ENCODE measurements at places on chromosomes 3 and 15.

DNA sequence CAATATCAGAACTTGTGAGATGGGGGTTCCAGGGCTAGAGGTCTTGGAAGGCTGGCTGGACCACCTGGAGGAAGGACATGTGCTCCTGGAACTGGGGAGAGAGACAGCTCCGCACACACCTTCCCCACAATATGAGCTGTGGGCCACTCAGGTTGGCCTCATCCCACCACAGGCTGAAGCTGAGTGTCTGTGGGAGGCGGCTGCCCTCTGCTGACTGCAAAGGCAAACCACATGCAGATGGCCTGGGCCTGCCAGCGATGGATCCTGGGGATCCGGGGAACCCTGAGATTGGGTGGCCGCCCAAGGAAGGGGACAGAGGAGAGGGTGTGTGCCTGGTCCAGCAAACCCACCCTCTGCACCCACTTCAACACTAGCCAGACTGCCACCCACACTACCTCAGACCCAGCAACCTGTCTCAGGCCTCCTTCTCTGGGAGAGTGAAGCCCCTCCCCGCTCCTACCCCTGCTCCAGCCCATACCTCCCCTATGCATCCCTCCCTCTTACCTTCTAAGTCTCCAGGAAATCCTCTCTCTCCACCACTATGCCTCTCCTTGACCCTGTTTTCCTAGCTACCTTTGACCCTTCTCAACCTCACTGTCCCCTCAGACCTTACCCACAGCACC, 44.8 kb downstream of the CYP11A1 start:
- no peak for DNase-seq

DNA sequence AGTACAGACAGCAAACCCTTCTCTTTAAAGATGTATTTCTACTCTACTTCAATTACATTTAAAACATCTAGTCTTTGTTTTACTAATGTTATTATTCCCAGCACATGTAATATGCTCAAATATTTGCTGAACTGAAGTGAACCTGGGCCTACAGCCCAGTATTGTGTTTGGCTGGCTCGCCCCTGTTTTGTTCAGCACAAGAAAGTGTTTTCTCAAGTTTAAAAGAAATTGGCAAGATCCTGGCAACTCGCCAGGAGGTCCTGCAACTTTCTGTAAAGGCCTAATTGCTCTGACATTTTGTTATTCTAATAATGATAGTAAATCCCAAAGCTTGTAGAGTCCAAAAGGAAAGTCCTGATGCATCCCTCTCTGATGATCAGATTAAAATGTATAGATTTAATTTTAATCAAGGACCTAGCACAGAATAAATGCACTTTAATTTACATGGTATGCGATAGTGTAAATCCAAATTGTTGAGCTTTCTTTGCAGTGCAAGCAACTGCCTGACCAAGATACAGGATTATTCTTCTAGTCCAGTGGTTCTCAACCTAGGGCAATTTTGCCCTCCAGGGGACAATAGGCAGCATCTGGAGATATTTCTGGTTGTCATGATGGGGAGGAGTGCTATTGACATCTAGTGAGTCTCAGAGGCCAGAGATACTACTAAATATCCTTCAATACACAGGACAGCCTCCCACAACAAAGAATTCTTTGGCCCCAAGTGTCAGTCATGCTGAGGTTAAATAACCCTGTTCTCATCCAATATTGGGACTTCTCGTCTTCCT, 35.7 kb upstream of the TMOD3 start:
- DNase-seq, result no peak

GRCh38 chr15:50850003-50850402, 58.5 kb upstream of the AP4E1 start:
- DNase-seq, result no peak

DNA sequence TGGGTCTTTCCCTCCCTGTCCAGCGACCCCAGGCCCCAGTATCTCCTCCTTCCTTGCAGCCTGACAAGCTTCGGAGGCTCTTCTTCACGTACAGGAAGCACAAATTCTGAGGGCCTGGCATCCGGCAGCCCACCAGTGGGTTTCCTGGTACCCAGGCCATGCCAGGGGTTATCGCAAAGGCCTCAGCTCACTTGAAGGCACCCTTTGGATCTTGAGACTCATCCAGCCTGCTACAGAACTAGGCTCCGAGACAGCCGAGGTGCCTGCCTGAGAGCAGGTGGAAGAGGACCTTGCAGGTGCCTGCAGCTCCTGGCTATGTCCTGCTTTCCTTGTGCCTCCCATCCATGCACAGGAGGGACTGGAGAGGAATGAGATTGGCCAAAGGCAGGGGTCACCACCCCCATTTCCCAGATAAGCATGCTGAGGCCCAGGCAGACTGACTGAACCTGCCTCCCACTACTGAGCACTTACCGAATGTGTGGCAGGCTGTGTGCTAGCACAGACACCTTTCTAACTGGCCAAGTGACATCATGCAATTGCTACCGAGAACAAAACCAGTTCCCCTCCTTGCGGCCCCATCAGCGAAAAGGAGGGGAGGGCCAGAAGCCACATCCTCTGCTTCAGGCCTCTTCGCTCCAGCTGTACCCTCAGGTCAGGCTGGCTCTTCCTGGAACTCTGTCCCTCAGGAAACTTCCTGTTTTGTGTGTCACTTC, 11.2 kb downstream of the SH2D7 start:
- DNase-seq, result no peak

DNA sequence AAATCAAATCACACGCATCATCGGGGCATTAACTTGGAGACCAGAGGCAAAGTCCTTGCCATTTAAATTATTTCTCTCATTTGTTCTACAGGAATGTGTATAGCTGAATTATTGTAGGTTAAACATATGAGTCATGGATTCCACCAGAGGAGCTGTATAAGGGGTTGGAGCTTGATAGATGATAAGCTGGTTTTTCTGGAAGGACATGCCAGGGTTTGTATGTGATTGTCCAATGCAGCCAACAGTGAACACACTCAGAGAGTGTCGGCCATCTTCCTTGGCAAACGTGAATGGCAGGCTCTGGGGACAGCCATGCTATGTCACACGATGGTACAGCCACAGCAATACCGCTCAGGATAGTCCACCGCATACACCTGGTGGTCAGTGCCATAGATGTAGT, 25.1 kb downstream of the SSUH2 start:
- DNase-seq, result no peak

DNA sequence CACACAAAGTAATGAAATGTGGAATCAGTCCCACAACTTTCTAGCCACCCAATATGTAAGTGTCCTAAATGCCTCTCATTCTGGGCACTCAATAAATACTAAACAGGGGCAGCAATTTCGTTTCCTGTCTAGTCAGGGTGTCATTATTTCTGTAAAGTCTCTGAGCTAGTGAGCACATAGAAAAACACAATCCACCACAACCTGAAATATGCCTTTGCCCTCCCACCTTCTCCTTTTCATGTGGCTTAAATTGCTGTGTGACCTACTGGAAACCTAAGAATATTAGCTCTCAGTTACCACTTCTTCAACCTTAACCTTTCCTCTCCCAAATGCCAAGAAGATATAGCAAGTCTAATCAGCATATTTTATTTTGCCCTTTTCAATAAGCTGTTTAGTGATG, 456.3 kb upstream of the KCNMB2 start:
- DNase-seq, result no peak

DNA sequence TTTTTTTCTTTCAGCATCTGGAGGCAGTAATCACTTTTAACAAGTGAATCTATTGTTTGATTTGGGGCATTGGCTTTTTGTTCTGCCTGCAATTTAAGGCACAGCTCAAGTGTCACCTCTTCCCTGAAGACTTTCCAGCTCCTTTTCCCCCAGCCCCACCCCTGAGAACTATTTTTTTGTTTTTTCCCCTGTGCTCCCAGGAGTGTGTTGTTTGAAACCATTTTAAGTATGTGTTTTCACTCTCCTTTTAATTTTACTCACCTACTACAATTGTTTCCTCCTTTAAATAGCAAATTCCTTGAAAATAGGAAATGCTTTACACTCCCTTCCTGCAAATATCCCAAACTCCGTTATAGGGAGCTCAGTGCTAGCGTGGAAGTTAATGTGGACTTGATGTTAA, 286.7 kb upstream of the PROK2 start:
- no peak for DNase-seq

DNA sequence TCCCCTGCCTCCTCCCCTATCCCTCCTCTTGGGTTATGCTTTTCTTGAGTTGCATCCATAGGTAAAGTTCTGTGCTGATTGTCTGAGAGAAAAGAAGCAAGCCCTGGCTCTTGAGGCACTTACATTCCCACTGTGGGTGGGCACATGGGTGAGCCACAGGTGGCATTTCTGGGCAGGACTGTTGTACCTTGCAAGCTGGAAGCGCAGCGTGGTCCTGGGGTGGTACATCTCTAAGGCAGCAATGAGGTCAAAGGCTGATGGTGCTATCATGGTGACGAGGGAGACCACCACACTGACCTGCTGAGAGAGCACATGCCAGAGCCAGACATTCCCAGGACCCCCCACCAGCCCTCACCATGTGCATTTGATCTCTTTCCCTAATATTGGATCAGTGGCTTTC, 24.7 kb downstream of the TMC3 start:
- DNase-seq, result no peak

GRCh38 chr15:82047453-82048400, 1.9 kb upstream of the MEX3B start:
- DNase-seq, result no peak

GRCh38 chr3:53773021-53773436, 73.2 kb downstream of the CHDH start:
- no peak for DNase-seq

DNA sequence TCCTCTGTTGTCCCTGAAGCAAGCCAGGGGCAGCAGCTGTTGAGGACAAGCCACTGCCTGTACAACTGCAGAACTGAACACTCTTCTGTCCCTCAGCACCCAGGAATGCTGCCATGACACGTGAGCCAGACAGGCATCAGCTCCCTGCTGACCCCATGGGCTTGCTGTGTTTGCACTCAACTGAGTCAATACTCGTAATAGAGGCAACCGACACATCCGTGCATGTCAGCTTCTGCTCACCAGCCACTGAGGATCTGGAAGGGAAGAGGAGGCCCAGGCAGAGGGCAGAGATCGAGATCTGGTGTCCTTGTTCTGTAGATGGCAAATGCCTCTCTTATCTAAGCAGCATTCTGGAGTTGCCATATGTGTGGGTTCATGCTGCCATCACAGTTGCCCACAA, 54.3 kb upstream of the SEC61A1 start:
- DNase-seq, result no peak

GRCh38 chr3:197829397-197830045, 38.5 kb downstream of the LRCH3 start:
- no peak for DNase-seq

DNA sequence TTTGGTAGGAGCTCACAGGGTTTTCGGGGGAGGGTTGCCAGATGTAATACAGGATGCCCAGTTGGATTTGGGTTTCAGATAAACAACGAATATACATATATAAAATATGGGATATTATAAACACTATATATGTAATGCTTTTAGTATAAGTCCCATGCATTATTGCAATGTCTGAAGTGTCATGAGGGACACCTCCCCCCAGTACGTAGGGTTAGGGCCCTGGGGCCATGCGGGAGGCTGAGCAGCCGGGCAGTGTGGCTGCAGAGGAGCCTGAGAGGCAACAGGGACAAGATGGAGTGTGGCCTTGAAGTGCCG, 148.9 kb downstream of the SMAD6 start:
- DNase-seq, result no peak

GRCh38 chr15:67092752-67093503, 27.5 kb downstream of the SMAD3 start:
- no peak for DNase-seq

DNA sequence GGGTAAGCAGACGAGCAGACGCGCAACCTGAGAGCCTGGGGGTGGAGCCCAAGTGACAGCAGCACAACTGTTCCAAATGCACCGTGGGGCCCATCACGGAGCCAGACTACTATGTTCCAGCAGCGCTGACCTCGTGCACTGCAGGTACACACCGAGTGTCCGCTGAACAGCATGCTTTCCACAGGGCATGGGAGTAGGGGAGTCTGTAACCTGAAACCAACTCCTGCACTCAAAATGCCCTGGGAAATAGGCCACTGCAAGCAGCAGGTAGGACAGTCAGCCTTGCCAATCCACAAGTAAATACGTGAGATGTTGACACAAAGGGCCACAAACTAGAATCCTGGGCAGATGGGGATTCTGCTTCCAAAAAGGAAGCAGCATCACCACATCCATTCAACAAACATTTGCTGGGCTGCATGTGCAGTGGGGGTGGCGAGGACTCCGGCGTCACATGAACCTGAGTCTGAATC, 73.9 kb downstream of the TBC1D2B start:
- no peak for DNase-seq

- no peak for DNase-seq
These were observed 257.9 kb downstream of the UBE2E2 start for GRCh38 chr3:23461069-23461468.

GRCh38 chr3:114081037-114081436, 24.5 kb downstream of the QTRT2 start:
- DNase-seq, result no peak

DNA sequence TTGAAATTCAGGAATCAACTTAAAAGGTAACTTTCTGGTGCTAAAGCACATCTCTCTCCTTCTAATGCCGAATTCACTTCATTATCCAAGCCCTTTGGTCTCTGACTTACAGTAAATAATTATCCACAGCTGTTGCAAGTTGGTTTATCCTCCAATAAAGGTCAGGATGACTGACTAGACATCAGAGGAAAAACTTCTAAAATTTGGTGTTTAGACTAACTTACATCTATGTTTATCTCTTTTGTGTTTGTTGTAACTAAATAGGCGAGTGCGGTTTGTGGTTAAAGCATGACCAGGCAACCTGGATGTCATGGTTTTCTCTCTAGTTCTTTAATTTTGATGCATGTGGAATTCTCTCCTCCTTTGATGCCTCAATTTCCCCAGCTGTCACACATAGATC, 237.4 kb upstream of the LRTM1 start:
- DNase-seq, result no peak

DNA sequence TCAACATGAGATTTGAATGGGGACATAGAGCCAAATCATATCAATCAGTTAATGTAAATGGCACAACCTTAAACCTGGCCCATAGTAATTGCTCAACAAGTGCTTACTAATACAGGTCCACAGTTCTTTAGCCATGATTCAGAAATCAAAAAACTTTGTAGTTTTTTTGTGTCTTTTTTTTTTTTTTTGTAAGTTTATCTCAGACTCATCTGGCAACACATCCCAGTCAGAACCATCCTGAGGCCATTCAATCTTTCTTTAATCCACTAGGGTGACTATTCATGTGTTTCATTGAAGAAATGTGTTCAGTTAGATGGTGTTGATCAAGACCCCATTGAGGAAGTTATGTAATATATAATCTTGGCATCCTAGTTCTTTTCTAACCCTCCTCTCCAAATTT, 65.4 kb downstream of the ABI3BP start:
- DNase-seq, result no peak

DNA sequence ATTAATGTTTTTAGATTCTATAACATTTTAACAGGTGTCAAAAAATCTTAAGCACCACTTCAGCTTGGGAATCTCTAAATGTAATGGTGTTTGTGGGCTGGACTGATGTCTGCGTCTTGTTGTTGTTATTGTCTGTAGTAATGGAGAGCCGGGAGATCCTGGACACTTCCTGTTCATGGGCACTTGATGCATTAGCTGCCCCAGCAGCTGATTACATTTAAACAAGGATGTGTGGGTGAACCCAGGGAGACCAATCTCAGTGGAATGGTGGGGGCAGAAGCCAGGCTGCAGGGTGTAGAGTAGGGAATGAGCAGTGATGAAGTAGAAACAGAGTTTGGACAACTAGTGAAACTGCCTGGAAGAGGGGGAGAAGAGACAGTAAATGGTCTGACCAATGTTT, 7.8 kb downstream of the CCR5AS start:
- no peak for DNase-seq
